NCI-H460 (cell line): ENCODE measurements at places on chromosomes 2 and 18. TPM values are rescaled to one million over a fixed set of nuclear protein-coding genes. Genes with fewer than 3 reads are reported as not detected.

The ANTXR1 gene
- 265 and 310 TPM in 2 replicates for total RNA-seq

The SERPINB10 gene
- total RNA-seq: not detected in 2 replicates

The VIL1 gene
- total RNA-seq: 0.02 TPM in 1 of 2 replicates, not detected in the other

The C2orf66 gene
- 0.58 and 0.84 TPM in 2 replicates for total RNA-seq

The PRKAG3 gene
- not detected in 2 replicates for total RNA-seq

The REG3A gene
- total RNA-seq: not detected in 2 replicates

The KIAA2012 gene
- total RNA-seq: not detected in 2 replicates

The FZD7 gene
- 16.8 and 17.4 TPM in 2 replicates for total RNA-seq

The KCNJ3 gene
- not detected in 2 replicates for total RNA-seq

The FOXI3 gene
- total RNA-seq: not detected in 2 replicates

The DDX1 gene
- 64.4 and 82.6 TPM in 2 replicates for total RNA-seq

The C2orf72 gene
- 1.1 and 2.0 TPM in 2 replicates for total RNA-seq

The TYMS gene
- total RNA-seq: 23.4 and 26.1 TPM in 2 replicates

The CRYGD gene
- total RNA-seq: not detected in 2 replicates

The TMEM200C gene
- 1.9 and 3.8 TPM in 2 replicates for total RNA-seq

The DNAJC5G gene
- total RNA-seq: not detected in 2 replicates

The COLEC11 gene
- total RNA-seq: 0.66 and 1.1 TPM in 2 replicates

The HOXD10 gene
- 0.25 TPM in 1 of 2 replicates, not detected in the other for total RNA-seq

The SCTR gene
- total RNA-seq: not detected in 2 replicates

The EPB41L3 gene
- 499 and 554 TPM in 2 replicates for total RNA-seq

The APOB gene
- total RNA-seq: not detected in 2 replicates

The ATP6V1B1 gene
- total RNA-seq: 2.3 and 3.7 TPM in 2 replicates

The OTOS gene
- not detected in 2 replicates for total RNA-seq

The ARPC2 gene
- 231 and 247 TPM in 2 replicates for total RNA-seq

The NYAP2 gene
- total RNA-seq: not detected in 2 replicates
